ENCODE measurements at places on chromosomes 3 and 15.

- no peak for DNase-seq
Measured at GRCh38 chr15:29840054-29840453, 17.8 kb upstream of the TJP1 start.

- DNase-seq = no peak
Measured at GRCh38 chr3:133713347-133713746, 32.8 kb upstream of the TF start.

- DNase-seq = no peak
Measured at GRCh38 chr15:81888748-81889484, 156.9 kb downstream of the MEX3B start.

DNA sequence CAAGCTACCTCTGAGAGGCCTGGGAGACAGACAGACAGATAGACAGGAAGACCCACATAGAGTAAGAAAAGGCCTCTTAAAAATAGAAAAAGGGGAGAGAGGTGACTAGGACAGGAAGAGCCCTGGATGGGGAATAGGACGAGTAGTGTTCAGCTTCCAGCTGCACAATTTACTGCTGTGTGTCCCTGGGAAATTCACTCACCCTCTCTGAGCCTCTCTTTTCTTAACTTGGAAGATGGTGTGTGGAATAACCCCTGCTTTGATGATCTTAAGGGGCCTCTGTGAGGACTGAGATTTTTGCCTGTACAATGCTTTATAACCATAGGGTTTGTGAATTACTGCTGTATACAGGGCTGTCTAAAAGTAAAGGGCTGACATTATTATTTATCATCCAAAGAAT is 37.5 kb downstream of the FEM1B start:
- DNase-seq = no peak

DNA sequence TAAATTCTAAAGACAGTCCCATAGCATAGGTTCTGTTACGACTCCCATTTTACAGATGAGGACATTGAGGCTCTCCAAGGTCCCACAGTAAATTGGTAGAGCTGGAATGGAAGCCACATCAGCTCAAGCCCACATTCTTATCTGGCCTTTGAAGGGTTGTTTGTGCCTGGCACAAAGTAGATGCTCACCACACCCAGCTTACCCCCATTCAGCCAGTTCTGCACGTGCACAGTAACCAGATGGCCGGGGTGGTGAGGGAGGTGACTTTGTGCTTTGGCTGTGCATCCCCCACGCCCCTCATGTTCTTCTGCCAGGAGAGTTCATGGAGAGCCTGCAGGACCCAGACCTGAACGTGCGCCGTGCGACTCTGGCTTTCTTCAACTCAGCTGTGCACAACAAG is 16.2 kb downstream of the RPL32 start:
- DNase-seq = no peak

DNA sequence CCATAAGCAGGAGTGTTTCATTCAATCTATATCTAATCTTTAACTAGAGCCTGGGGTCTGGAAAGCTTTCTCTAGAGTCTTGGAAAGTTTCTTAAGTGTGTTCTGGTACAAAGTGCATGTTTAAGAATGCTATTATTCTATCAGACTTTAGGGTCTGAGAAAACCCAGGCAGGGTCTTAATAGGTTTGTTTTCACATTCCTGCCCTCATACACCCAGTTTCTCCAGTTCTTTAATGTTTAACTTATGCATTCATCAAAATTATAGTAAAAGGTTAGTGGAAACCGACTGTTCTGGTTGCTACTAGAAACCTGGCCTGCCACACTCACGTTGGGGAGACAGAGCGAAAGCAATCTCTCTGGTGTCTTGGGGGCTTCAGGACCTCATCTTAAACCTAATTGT is 102.9 kb upstream of the WDR72 start:
- no peak for DNase-seq

DNA sequence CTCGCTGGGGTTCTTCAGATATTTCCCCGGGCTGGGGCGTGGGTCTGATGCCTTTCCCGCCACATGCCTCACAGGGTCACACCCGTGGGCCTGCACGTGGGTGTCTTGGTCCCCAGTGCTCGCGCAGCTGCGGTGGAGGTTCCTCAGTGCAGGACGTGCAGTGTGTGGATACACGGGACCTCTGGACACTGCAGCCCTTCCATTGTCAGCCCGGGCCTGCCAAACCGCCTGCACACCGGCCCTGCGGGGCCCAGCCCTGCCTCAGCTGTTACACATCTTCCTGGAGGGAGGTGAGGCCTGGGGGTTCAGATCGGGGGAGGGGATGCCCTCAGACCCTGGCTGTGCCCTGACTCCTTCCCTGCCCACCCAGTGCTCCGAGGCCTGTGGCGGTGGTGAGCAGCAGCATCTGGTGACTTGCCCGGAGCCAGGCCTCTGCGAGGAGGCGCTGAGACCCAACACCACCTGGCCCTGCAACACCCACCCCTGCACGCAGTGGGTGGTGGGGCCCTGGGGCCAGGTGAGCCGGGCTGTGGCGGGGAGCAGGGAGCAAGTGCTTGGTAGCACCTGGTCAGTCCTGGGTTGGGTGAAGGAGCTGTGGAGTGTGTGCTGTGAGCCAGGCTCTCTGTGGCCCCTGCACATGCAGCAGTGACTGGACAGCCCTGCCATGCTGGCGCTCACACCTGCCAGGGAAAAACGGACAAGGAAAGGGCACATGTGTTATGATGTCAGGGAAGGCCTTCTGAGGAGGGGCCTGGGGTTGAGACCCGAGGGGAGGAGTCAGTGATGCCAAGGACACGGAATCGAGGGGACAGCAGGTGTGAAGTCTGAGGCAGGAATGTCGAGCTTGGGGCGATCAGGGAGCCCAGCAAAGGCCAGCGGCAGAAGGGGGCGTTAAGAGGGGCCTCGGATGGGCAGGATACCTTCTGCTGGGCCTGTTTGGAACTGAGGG is 88.9 kb downstream of the TBC1D2B start:
- DNase-seq = no peak

DNA sequence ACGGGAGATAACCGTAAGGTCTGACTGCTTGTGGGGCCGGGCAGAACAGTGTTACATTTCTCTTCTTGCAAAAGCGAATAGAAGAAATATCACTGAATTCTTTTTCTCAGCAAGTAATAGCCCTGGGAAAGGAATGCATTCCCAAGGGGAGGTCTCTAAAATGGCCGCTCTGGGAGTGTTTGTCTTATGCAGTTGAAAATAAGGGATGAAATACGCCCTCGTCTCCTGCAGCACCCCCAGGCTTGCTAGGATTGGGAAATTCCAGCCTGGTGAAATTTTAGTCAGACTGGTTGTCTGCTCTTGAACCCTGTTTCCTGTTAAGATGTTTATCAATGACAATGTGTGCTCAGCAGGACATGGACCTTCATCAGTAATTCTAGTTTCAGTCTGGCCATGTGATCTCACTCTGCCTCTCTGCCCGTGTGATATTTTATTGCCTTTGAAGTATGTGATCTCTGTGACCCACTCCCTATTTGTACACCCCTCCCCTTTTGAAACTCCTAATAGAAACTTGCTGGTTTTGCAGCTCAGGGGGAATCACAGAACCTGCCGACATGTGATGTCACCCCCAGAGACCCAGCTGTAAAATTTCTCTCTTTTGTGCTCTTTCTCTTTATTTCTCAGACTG is 715.6 kb downstream of the ROBO1 start:
- DNase-seq = no peak

DNA sequence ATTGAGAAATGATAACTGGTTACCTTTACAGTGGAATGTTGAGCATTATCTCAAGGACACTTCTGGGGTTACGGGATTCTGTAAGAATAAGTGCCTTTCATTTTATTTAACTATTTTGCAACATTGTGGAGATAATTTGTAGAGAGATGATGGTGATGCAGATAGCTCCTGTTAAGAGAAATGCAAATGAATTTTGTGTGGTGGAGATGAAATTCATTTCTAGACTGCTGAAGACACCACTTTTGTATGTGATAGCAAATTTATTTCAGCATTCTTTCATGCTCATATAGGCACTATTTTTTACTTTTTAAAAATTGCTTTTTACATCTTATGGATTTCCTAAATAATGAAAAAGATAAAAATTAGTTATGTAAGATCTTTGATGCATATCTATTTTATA is 463.3 kb upstream of the CBLB start:
- DNase-seq = no peak

- no peak for DNase-seq
Measured at GRCh38 chr3:100395679-100396431, 5.0 kb downstream of the TOMM70 start.

DNA sequence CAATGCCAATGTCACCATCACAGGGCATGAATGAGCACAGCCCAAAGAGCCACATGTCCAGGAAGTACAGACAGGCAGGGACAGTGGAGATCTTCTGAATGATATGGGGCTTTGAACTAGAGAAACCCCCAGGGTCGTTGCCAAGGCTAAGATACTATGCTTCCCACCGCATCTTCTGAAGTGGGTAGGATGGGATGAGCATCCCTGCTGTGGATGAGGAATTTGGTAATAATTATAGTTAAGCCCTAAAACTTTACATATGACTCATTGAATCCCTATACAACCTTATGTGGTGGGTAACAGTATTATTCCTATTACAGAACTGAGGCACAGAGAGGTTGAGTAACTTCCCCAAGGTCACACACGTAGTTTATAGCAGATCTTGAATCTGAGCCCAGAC is 44.2 kb downstream of the WNT5A start:
- DNase-seq = no peak

- no peak for DNase-seq
Measured at GRCh38 chr3:149609595-149609994, 48.2 kb downstream of the WWTR1 start.

DNA sequence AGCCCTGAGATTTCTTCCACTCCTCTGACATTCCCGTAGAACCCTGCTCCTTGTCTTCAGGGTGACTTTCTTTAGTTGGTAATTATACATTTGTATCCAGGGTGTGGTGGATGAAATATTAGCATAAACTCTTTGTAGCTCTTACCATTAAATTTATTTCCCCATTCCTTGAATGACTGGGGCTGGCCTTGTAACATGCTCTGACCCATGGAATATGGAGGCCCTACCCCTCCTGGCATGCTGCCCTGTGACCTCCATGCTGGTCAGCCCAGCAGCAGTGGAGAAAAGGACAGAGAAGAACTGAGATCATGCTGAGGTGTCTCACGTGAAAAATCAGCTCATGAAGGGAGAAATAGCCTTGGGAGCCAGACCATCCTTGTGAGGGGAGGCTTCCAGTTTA is 96.1 kb upstream of the PROK2 start:
- no peak for DNase-seq

DNA sequence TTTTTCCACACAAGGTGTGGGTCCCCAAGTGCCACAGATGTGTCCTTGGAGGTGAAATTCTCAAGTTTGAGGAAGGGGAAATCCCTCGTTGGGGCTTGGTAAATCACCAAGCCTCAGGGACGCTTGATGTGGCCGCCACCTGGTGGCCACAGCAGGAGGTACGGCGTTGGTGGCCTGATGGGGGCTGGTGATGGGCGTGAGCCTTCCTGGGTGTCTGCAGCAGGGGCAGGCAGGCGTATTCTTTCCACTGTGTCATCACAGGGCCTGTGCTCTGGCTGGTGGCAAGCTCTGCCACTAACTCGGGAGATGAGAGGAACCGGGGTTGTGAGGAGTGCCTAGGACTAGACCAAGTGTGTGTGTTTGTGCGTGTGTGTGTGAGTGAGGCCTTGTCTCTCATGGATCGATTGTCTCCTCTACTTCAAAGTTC is 4.2 kb downstream of the ACOX2 start:
- peak; percentile 63 for DNase-seq

- DNase-seq = no peak
Measured at GRCh38 chr3:43484926-43485488, 136.8 kb downstream of the ANO10 start.

DNA sequence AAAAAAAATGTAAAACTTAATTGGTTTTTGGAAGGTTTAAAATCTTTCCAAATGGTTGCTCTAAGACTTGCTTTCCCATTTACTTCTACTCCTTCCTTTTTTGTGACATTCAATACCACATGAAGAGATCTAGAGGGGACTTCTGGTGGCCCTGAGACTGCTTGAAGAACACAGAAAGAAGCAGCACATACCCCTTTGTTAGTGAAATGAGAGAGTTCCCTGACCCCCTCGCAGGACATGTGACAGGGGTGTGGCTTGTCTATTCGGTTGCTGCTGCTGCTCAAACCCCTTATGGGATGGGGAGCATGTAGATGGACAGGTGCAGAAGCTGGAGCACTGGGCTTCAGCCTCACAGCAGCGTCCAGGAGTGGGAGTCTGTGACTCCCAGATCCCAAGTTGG is 71.0 kb downstream of the ZMAT3 start:
- no peak for DNase-seq

GRCh38 chr3:104547031-104547430 is 819.7 kb upstream of the ALCAM start:
- DNase-seq = no peak

GRCh38 chr3:115899535-115899934 is 276.2 kb downstream of the GAP43 start:
- no peak for DNase-seq

- DNase-seq = no peak
Measured at GRCh38 chr15:87669846-87670245, 586.7 kb downstream of the NTRK3 start.

DNA sequence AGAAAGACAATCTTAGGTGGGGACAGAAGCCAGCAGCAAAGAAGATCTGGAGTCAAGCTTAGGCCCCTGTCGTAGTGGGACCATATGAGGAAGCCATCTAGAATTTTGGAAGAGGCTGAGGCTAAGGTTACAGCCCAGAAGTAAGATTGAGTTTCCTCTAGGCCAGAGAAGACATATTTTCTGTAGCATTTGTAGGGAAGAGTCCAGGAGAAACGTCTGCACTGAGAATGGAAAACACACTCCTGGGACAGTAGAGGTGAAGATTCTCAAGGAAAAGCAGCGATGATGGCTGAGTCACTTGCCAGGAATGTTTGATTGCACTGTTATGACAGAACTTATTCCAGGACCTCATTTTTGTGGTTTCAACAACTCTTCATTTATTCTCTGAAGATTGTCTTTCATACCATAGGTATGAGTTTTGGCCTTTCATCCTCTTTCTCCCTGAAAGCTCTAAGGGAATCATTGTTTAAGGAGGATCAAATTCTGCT is 107.2 kb downstream of the GTPBP8 start:
- no peak for DNase-seq

- no peak for DNase-seq
Measured at GRCh38 chr15:31867536-31868442, 162.5 kb upstream of the CHRNA7 start.

DNA sequence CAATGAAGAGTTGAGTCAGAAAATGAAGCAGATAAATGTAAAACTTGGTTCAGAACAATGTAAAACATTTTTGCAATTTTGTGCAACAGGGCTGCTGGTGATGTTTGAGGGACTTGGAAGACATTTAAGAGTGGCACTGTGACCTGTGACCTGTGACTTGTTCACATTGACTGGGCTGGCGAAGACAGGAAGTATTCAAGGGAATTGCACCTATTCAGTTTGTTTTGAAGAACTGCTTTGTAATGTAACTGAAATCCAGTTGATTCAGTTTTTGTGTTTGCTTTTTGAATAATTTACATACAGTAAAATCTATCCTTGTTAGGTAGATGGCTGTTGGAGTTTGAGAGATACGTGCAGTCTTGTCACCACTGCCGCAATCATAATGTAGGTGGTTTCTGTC is 35.4 kb downstream of the MCTP2 start:
- no peak for DNase-seq

Measured in activated CD4-positive, CD25-positive, alpha-beta regulatory T cell treated with anti-CD3 and anti-CD28 coated beads, Interleukin-2, amount 50 U/mL, for 16 hours (primary cell).